ENCODE measurements at places on chromosomes 5 and 9. TPM values are rescaled to one million over a fixed set of nuclear protein-coding genes. Genes with fewer than 3 reads are reported as not detected.

Gene FRRS1L
- total RNA-seq = 1.6 TPM

Gene NUTM2G
- not detected for total RNA-seq

Gene HCN1
- not detected for total RNA-seq

Gene CDHR2
- not detected for total RNA-seq

Gene SMIM33
- total RNA-seq = not detected

Gene TMC1
- total RNA-seq = 0.39 TPM

Gene ELOVL7
- total RNA-seq = 0.13 TPM

Gene MRPL50
- total RNA-seq = 12.5 TPM

Gene TRPM3
- total RNA-seq = 0.11 TPM
